OCI-LY7 (cell line): ENCODE measurements at places on chromosomes 2 and 18.

- DNase-seq = no peak
Measured at GRCh38 chr2:154850532-154850931, 152.0 kb downstream of the KCNJ3 start.

DNA sequence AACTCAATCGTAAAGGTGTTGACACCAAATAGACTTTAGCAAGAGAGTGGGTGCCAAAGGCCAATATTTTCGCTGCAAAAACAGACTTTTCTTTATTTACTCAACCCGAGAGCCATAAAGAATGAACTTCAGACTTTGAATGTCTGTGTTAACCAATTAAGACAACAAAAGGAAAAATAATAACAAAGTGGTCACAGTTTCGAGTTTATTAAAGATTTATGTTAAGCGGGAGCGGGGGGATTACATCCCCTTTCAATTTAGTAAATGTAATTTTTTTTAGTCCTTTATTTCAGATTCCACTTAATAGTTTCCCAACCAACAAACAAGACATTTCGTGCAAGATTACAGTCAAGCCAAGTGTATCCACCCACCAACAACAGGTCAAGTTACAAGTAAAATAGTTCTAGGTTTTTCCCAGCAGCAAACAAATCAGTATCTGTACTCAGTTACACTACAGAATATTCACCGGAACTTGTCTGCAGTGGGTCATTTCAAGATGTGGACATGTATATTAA is 9.0 kb downstream of the CDH2 start:
- no peak for DNase-seq

DNA sequence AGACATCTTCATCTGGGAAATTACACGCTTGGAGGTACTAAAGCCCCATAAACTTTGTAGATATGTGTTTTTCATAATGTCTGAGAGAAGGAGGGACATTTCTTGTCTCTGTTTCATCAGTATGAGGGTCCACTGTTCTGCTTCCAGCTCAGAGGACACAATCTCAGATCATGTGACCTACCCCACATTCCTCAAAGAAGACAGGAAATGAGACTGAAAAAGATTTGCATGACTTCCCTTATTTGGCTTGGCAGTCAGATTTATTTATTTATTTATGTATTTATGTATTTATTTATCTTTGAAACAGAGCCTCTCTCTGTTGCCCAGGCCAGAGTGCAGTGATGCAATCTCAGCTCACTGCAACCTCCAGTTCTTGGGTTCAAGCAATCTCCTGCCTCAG is 463.7 kb upstream of the RGPD4 start:
- no peak for DNase-seq

DNA sequence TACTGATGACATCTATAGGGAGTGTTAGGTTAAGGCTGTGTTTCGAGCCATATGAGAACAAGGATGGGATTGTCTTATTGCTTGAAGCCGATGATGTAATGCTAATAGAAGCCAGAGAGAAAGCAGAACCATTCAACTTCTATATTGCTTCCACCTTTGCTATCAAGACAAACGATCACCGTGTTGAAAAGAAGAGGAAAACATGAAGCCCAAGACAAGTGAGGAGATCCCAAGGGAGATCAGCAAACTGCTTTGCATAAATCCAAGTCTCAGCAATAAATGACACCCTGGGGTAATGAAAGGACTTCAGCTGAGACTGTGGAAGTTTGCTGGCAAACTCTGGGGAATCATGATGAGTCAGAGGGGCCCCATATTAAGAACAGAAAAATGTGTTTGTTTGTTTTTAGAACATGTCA is 206.2 kb downstream of the NCKAP5 start:
- DNase-seq = no peak

DNA sequence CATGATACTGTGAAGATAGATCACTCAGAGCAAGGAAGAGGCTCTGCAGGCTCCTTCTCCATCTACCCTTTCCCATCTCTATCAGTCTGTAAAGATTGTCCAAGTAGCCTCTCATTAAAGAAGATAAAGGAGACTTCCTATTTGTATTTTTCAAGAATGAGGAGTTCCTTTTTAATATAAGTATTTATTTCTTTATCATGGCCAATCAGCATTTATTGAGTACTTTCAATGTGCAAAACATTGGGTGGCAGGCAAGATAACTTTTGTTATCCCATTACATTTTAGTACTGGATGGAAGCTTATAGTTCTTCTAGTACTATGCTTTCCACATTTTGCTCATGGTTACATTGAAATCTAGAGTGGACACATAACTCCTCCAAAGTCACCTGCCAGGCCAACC is 3.6 kb upstream of the PDE11A start:
- DNase-seq = no peak

DNA sequence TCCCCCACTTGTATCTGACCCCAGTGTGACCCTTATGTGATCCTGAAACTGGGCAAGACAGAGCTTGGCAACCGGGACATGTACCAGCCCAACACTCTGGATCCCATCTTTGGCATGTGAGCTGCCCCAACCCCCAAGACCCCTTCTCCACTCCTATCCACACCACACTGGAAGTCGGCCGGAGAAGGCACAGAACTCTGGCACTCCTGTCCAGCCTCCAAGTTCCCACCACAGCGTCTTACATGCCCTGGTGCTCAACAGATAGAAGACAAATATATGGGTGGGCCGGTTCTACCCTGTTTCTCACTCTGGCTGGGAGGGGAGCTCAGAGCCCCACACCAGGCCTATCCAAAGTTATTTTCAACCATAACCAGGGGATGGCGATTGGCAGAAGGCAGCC is 40.8 kb downstream of the LMAN2L start:
- no peak for DNase-seq

DNA sequence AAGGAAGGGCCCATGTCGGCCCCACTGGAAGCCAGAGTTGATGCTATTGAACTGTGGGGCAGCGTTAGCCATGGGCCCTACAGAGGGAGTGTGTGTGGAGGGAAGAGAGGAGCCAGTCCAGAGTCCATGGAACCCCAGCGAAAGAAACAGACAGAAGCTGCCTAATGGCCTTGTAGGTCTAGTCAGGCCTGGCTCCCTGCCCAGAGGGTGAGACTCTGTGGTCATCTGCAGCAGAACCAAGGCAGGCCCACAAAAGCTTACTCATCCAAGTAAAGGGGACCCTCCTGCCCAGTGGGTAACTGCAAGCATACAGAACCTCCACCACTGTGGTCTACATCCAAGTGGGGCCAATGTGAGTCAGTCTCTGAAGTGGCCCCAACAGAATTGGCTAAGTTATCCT is 439.8 kb downstream of the TGIF1 start:
- no peak for DNase-seq

GRCh38 chr2:176137252-176137580 is 7.7 kb downstream of the HOXD8 start:
- DNase-seq = no peak

DNA sequence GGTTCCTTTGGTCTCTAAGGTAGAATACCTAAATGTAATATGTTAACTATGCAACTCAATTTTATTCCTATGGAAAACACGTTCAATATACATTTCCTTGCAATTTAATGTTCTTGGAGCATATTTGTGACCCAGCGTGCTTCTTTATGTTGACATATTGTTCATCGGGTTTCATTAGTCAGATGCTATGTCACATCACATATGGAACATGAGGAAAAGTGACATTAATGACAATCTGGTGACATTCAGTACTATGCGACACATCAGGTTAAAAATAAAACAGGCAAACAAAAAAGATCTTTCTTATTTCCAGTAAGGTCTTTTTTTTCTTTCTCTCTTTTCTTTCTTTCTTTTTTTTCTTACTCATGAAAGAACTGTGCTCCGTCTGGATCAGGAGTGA is 135.6 kb upstream of the SMIM21 start:
- DNase-seq = no peak

DNA sequence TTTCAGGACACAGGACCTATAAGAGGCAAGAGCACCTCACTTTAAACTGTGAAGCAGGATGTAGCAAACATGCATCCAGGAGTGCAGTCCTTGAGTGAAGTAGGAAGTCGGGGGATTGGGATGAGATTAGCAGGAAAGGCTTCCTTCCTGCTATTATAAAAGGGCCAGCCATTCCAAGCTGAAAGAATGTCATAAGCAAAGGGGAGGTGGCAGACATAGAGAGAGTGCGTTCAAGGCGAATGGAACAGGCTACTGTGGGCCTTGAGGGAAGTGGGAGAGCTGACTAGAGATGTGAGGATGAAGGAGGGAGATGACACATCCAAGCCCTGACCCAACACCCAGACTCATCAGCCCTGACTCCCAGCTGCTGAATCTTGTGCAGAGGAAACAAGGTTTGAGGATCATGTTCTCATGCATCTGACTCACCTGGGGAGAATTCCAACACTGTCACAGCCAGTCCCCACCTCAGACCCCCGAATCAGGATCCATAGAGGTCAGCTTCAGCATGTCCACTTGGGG is 63.9 kb downstream of the GYPC start:
- no peak for DNase-seq

DNA sequence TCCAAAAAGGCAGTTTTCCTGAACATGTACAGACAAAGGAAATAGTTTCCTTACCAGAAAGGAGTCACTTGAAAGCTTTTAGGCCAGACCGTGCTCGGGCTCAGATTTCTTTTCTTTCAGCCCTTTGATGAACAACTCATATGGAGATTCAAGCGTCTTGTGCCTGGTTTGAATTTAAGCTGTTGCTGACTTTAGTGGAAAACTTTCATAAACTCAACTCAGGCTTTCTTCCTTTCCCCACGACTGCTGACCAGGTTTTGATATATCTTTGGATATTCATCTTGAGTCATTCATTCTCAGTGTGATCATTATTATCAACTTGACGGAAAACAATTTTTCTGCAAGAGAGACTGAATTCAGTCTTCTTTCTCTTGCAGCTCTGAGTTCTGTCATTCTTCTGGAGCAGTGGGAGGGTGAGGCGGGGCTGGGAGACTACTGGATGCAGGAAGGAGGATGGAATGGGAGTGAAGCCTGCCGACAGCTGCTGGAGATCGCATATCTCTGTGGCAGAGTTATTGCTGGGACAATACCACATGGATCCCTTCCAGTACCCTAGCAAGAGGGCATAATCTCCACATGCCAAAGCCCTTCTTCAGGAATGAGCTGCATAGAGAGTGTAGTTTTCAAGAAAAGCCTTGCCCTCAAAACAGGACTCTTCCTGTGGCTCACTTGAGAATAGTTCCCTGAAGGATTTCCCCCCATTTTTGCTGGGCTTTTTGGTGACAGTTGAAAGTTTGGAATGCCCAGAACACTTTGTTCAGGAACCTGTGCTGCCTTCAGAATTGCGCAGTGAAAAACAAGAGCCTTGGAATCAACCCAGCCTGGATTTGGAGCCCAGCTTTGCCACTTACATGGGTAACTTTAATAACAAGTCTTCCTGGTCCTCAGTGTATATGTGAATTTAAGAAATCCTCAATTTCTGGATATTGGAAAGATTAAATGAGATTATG is 364.4 kb downstream of the ZNF521 start:
- no peak for DNase-seq

GRCh38 chr2:150939087-150939486 is 322.6 kb downstream of the RBM43 start:
- DNase-seq = no peak

DNA sequence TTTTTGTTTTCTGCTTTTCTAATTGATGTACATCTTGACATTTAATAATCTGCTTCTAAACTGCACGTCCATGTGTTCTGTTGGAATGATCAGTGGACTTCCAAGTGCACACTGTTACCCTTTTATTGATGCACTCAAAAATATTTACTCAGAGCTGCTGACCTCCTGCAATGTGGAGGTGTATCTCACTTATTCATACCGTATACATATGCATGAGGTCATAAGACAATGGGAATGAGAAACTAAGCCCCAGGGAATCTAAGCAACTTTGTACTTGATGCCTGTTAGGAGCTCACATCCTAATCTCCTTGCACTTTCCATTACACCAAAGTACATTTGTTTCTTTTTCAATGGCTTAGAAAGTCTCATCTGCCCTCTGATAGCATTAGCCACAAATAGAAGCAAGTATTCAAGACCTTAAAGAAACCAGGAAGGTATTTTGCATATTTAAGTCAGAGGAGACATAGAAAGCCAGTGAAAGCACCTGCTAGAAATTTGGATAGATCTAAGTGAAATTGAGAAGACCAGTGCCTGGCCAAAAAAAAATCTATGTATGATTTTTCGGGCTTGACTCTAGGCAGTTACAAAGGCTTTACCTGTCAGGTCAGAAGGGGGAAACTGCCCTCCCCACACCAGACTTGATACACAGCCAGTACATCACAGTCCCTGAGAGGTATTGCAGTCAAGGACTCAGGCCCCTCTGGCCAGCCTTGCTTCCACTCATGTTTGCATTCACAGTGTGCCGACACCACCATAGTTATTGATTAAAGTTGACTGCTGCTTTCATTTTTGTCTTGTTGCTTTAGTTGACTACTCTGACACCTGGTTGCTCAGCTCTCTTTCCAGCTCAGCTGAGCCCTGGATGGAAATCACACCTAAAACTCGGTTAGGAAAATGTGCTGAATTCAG is 391.7 kb upstream of the CYRIA start:
- no peak for DNase-seq

DNA sequence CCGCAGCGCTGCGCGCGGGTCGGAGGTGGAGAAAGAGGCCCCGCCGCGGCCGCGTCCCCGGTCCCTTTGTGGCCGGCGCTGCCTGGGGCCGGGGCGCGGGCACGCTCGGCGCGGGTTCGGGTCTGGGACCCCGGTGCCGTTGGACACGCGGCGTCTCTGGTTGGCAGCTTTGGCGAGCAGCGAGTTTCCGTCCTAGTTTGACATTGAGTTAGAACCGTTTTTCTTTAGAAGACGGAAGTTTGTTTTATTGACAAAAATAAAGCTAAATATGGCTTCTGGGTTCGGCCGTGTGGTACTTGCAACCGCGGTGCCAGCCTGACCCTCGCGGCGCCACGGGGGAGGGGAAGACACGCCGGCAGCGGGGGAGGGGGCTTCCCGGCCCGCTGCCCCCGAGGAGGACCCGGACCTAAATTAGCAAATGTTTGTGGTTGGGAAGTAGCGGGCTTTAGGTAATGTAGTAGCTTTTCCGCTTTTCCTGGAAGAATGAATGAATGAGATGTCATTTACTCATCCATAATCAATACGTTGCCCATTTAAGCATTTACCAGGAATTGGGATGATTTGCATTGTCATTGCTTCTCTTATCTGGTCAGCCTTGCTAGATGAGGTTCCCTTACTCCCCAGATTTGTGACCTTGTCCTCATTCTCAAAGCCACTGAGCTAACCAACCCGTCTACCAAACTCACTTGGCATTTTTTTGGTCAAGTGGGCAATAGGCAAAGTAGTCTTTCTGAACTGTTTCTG is 530 bp downstream of the GALNT1 start:
- DNase-seq = peak; percentile 31

- no peak for DNase-seq
Measured at GRCh38 chr18:7982216-7982615, 415.1 kb downstream of the PTPRM start.
